ENCODE measurements at places on chromosomes 2 and 18.

DNA sequence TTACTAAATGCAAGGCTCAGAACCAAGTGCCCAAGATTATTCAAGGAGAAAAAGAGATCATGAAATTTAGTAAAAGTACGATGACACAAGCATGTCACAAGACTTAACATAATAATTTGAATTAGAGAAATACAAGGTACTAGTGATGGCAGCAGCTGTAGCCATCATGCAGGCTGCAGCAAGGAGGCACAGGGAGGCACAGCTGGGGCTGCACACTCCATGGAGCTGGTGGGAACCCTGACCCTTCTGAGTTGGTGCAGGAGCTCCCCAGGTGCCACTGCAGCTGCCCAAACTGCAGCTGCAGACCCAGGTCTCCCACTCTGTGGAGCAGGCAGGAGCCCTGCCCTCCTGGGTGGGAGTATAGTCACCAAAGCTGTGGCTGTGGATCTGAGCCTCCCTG lies 46.0 kb downstream of the COL3A1 start:
- DNase-seq = no peak

- DNase-seq = no peak
Observed at GRCh38 chr18:54163453-54163852, 61.0 kb downstream of the MBD2 start.

GRCh38 chr2:72915907-72916742 lies 1.2 kb upstream of the EMX1 start:
- DNase-seq = no peak

GRCh38 chr2:19038071-19039015 lies 320.1 kb downstream of the OSR1 start:
- peak; percentile 37 for DNase-seq

DNA sequence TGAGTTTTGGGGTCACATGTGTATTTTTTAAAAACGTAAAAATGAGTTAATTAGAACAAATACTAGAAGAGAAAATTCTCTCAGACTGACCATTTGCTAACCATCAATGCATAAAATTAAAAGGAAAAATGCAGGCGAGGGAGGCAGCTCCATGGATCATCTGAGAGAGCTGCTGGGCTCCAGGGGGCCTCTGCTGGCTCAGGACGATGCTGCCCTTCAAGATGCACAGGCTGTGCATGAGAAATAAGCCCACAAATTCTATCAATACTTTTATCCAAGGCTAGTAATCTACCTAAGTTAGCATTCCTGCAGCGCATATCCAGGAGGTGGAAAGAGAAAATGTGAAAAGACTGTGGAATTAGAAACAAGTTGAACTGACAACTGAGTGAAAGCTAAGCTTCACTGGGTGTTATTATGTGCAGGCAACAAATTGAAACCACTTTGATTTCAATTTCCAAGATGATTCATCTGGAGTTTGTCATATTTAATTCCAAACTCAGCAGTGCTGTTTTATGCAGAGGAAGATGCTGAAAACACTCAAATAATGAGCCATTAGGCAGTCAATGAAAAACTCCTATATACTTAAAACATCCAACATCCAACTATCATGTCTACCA lies 261.1 kb downstream of the NBAS start:
- DNase-seq = no peak

GRCh38 chr2:226796840-226797288 lies 2.8 kb downstream of the IRS1 start:
- no peak for DNase-seq

Data from HFF-Myc (cell line).